ENCODE measurements at places on chromosomes 4 and X. TPM values are rescaled to one million over a fixed set of nuclear protein-coding genes. Genes with fewer than 3 reads are reported as not detected.

Gene SOX3
- total RNA-seq: not detected

Gene ZNF595
- total RNA-seq: 36.1 TPM

Gene RPS3A
- total RNA-seq: 3,163 TPM

Gene PPEF1
- total RNA-seq: 1.3 TPM

Gene TLL1
- 8.5 TPM for total RNA-seq

Gene MAGEA10
- total RNA-seq: not detected

Gene SOD3
- total RNA-seq: 199 TPM

Gene USP26
- not detected for total RNA-seq

Gene GPC3
- 19.7 TPM for total RNA-seq

Gene AMOT
- 6.8 TPM for total RNA-seq

Gene HGFAC
- total RNA-seq: not detected

Gene SULT1E1
- total RNA-seq: not detected

Gene WDR17
- total RNA-seq: 4.0 TPM

Gene FATE1
- not detected for total RNA-seq

Gene UGT2B10
- not detected for total RNA-seq

Gene GRPR
- 14.5 TPM for total RNA-seq

Gene GRIA3
- 1.5 TPM for total RNA-seq

Gene UGT2B11
- total RNA-seq: not detected

Gene ZNF630
- 7.8 TPM for total RNA-seq

Gene ADH7
- total RNA-seq: not detected

Gene ARHGAP36
- not detected for total RNA-seq

Gene CPLX1
- 0.54 TPM for total RNA-seq

Gene PRKG2
- total RNA-seq: 24.9 TPM

Gene CNKSR2
- 7.9 TPM for total RNA-seq

Gene MAGIX
- total RNA-seq: 4.6 TPM

Gene SPINK2
- not detected for total RNA-seq

Gene FAM241A
- total RNA-seq: 4.7 TPM

Gene CT45A1
- not detected for total RNA-seq

Gene SPARCL1
- total RNA-seq: 1,558 TPM

Gene ADAMTS3
- total RNA-seq: 3.0 TPM

Gene USO1
- 111 TPM for total RNA-seq

Gene NOP14
- 18.4 TPM for total RNA-seq

Gene TLR3
- 8.4 TPM for total RNA-seq

Gene MID1
- total RNA-seq: 17.0 TPM
